CD8-positive, alpha-beta memory T cell (primary cell): ENCODE measurements at places on chromosomes 3 and 15. TPM values are rescaled to one million over a fixed set of nuclear protein-coding genes. Genes with fewer than 3 reads are reported as not detected.

DNA sequence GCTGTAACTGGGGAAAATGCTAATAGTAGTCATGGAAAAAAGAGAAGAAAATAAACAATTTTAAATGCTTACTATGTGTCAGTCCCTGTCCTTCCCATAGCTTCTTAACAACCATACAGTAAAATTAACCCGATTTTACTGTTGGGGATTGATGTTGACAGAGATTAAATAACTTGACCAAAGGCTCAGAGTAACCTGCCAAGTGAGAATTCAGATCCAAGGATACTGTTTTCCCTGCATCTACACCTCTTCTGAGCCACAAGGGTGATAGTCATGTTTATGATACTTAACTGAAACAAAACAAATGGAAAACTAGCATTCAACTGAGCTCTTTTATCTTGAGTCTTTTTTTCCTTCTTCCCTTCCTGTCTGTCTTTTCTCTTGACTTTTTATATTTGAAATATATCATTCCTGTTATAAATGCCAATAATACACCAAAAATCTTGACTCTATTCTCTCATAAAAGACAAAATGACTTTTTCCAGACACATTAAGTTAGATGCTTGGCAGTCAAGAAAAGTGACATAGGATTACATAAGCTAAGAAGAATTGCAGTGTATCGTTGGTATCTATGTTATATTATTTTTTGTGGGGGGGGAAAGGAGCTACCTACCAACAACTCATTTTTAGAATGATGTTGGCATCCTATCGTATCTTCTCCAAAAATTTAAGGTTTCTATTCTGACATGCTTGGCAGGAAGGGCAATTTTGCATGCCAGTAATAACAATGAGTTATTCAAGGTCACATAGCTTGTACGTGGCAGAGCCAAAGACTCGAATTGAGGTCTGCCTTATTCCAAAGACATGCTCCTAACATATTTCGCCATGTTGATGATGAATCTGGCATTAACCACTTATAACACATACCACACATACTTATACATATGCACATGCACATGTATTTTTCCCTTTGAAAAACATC, 306.6 kb upstream of the KCNH8 start:
- no peak for DNase-seq

DNA sequence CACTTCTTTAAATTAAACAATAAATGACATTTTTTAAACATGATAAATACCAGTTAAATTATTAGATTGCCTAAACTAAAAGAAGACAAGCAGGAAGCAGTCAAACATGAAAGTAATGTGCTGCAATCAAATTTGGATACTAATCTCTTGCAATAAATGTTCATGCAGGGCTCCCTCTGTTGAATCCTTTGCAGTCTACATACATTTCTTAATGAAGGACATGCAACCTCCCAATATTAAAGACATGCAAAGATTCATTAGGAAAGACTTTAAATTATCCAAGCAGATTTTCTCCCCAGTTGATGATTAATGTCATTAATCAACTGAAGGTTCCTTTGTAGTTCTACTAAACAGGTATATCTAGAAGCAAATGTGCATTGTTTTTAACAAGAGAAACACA, 245.4 kb downstream of the ZIC4 start:
- no peak for DNase-seq

Gene GOLGA8Q
- 1.0 TPM for total RNA-seq

- peak; percentile 13 for DNase-seq
These were observed 51.6 kb upstream of the CP start for GRCh38 chr3:149273096-149273751.

Gene MEX3B
- 0.60 TPM for total RNA-seq

DNA sequence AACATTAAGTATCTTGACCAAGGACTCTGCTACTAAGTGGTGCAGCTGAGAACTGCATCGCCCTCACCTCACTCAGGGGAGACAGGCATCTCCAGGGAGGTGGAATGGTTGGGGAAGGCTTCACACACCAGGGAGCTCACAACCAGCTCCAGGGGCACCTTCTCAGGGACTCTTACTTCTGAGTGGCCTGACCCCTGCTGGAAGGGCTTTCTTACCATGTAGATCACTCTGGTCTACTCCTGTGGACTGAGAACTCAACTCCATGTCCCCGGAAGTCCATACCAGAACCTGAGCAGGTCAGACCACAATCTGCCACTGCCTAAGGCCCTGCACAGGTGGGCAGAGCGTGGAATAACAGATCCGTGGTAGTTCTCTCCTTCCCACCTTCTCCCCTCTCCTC, 140.5 kb downstream of the TLE3 start:
- no peak for DNase-seq

GRCh38 chr15:90062023-90062442, 40.2 kb downstream of the IDH2 start:
- no peak for DNase-seq

DNA sequence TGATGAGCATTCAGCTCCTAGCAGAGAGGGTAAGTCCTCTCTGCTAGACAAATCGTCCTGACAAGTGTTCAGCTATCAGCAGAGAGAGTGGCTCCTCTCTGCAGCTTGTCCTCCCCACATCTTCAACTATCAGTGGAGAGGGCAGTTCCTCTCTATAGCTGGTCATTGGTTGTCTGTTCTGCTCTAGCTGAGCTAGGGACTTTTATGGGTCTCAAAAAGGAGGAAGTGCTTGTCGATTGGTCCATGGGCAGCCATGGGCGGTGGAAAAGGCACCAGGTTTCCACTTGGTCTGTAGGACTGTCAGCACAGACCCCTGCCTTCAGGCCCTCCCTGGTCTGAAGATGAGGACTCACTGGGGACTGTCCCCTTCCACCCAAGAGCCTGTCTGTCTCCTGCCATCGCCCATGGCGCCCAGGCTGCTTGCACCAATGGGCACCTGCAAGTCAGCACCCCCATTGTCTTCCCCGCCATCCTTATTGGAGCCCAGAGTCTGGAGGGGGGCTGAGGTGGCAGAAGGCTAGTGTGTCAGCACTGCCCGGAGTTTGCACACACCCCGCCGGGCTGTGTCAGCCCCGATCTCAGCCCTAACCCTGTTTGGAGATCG, 264.7 kb downstream of the ZBBX start:
- no peak for DNase-seq

- DNase-seq, result no peak
These were observed 406.3 kb downstream of the SOX2 start for GRCh38 chr3:182118066-182118465.

DNA sequence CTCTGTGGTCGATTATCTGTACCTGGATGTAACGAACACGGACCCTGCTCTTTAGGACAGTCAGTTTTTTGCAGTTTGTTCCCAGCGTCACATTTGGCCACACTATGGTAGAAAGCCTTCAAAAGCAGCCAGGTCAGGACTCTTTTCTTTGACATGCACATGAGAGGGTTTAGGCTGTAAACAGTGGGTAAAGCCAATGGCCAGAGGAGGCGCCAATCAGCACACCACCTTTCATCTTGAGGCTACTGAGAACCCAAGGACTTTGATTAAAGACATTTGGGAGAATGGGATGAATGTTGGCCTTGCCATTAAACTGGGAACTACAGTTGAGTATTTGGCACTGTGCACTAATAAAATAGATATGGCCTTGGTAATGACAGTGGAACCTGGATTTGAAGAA, 225.9 kb downstream of the OXSM start:
- no peak for DNase-seq

DNA sequence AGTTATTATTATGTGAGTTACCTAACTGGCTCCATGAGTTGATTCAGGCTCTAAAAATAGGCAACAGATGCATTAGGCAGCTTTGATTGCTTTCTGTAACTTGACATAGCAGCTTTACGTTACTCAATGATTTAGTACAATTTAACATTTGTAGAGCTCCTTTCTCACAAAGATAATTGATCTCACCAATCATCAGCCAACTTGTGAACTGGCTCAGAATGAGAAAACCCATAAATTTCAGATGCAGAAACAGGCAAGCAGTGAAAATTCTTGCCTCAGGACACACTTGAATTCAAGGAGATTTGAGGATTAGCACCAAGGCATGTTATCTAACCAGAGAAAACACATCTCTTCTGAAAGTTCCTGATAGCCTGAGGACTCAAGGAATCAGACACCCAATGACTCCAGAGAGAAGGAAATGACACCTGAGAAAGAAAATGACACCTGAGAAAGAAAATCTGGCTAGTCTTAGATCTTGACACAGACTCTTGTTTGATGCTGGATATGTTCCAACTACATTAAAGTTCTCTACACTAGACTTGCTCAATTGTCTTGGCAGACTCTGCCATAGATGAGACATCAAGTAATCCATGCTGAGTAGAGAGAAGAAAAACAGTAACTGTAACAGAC, 315.1 kb upstream of the CBLB start:
- DNase-seq, result no peak

GRCh38 chr15:70748281-70748747, 15.0 kb downstream of the UACA start:
- no peak for DNase-seq

DNA sequence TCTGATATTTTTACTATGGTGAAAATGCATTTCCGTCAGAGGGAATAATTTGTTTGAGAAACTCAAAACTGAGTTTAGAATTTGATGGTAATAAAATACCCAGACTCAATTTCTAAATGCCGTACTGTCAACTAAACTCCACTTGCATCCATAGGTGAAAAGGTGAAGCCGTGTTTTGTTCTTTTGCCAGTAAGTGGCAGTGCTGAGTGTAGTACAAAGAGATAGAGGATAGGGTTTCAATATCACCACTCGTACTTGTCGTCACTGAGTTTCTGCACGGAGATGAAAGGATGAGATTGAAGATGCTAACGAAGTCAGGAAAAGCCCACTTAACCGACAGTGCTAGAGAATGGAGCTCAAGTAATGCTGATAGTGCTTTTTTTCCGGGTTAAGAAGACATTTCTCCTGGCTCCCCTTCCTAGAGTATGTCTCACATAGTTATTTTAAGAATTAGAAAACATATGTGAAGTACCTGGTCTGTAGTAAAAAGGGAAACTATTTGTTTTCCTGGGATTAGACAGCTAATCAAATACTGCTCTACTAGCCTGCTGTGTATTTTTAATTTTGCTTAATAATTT, 345.1 kb downstream of the IL5RA start:
- DNase-seq, result peak; percentile 3

DNA sequence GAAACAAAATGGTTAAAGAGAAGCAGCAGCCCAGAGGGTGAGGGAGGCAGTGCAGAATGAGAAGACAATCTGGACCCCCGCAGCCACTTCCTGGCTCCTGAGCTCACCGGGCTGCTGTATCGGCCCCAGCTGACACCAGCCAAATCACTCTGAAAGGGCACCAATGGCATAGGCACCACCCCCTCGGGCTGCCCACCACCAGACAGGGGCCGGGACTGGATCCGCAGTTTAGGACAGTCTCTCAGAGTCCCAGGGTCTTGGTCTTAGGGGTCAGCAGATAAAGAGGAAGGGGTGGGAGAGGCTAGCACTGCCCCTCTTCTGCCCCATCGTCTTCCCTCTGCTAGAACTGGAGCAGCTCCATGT, 17.9 kb upstream of the EHD4 start:
- DNase-seq, result no peak

DNA sequence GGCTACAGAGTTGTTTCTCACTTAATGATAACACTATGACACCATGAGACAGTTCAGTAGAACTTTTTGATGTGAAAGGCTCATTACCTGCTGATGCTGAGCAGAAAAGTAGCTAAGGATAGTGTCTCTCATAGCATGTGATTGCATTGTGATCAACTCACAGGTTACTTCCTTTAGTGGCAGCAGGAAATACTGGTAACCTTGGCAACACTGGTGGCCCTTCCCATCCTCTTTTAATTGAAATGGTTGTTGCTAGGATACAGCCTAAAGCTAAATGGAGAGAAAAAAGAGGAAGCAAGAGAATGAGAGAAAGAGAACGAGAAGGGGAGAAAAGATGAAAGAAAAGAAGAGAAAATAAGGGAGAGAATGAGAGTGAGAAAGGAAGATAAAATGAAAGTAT, 204.7 kb upstream of the GAP43 start:
- peak; percentile 16 for DNase-seq

GRCh38 chr3:99721633-99722007, 83.2 kb downstream of the COL8A1 start:
- no peak for DNase-seq

Gene MAPK6
- 103 TPM for total RNA-seq

DNA sequence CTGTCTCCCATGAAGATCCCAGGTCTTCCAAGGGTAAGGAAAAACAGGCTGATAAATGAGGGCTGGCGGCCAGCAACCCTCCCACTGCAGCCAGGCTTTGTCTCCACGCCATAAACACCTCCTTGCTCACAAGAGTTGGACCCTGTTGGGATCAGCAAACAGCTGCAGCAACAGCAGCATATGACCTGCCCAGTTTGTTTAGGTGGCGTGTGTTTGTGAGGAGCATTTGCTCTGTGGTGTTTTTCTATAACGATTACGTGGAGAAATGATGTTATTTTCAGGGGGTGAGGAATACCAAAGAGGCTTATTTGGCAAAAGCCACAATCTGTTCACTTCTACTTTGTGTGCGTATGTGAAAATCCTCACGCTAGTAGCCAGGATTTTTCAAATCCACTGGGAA, 58.5 kb downstream of the RFTN1 start:
- no peak for DNase-seq

GRCh38 chr3:45612138-45612537, 17.6 kb downstream of the LIMD1 start:
- no peak for DNase-seq

DNA sequence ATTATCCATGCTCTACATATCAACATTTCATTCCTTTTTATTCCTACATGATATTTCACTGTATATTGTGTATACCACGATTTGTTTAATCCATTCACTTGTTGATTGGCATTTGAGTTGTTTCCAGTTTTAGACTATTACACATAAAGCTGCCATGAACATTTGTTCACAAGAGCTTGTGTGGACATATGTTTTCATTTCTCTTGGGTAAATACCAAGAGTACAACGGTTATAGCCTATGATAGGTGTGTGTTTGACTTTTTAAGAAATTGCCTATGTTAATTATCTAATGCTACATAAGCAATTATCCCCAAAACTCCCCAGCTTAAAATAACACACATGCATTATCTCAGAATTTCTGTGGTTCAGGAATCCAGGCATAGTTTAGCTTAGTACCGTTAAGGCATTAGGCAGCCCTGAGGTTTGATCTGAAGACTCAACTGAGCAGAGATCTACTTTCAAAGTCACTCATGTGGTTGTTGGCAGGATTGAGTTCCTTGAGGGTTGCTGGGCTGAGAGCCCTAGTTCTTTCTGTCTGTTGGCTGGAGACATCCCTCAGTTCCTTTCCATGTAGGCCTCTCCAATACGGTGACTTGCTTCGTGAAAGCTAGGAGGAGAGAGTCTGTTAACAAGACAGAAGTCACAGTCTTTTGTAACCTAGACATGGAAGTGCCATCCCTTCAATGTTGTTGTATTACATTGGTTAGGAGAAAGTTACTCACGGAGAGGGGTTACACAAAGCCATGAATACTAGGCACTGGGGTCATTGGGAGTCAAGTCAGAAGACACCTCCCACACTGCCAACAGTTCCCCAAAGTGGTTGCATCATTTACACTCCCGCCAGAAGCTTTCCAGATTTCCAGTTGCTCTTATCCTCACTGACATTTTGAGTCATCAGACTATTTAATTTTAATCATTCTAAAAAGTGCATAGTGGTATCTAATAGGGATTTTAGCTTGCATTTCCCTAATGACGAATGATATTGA, 21.0 kb upstream of the PCSK6 start:
- no peak for DNase-seq
